ENCODE measurements at places on chromosomes 5 and 9. TPM values are rescaled to one million over a fixed set of nuclear protein-coding genes. Genes with fewer than 3 reads are reported as not detected.

The COL27A1 gene
- total RNA-seq = 71.3 TPM

DNA sequence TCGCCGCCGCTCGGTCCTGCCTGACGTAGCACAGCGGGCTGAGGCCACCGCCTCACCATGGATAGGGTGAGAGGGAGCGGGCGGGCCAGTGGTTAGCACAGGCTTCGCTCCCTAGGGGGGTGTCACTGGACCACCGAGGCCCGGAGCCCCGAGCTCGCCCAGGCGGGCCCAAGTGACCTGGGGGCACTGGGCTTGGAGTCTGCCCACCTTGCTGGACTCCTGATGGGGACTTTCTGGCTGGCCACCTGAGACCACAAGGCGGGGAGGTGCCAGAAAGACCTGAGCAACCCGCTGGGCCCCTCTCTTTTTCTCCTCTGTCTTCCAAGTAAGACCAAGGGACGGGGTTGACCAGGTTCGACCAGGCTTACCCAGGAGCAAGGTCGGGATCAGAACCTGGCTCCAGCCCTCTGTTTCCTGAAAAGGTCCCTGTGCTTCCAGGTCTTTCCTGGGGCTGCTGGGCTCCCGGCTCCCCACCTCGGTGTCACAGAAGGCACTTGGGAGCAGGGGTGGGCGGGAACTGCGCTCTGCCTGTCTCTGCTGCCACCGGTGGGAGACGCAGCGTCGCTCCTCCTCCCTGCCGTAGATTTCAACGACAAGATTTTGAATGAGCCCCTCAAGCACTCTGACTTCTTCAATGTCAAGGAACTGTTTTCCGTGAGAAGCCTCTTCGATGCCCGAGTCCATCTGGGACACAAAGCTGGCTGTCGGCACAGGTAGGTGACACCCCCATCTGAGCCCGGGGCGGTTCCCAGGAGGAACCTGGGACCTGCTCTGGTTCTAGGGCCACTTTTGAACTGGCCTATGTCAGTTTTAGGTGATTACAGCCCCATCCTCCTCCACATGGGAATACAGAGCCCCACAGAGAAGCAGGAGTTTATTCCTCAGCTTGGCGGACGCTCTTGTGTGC, 1.0 kb downstream of the MRPS2 start:
- no peak for DNase-seq

DNA sequence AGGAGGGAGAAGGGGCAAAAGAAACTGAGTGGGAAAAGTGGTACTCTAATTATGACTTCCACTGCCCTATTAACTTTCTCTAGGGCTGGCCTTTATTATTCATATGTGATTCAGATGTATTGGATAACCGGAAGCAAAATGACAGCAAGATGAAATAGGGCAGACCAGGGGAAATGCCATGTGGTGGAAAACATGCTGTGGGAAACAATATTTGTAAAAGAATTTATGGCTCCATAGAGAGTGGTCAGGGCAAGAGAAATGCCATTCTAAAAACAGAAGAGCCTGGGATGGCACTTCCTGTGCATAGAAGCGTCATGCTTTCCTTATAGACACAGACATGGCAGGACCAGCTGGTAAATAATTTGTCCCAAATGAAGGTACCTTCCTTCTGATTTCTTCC, 67.7 kb downstream of the MEGF10 start:
- no peak for DNase-seq

GRCh38 chr5:2797981-2798380, 46.5 kb upstream of the IRX2 start:
- no peak for DNase-seq
